ENCODE measurements at places on chromosomes 11 and 22.

- DNase-seq, result no peak
These were observed 407.1 kb upstream of the LRRC4C start for GRCh38 chr11:41866525-41866924.

DNA sequence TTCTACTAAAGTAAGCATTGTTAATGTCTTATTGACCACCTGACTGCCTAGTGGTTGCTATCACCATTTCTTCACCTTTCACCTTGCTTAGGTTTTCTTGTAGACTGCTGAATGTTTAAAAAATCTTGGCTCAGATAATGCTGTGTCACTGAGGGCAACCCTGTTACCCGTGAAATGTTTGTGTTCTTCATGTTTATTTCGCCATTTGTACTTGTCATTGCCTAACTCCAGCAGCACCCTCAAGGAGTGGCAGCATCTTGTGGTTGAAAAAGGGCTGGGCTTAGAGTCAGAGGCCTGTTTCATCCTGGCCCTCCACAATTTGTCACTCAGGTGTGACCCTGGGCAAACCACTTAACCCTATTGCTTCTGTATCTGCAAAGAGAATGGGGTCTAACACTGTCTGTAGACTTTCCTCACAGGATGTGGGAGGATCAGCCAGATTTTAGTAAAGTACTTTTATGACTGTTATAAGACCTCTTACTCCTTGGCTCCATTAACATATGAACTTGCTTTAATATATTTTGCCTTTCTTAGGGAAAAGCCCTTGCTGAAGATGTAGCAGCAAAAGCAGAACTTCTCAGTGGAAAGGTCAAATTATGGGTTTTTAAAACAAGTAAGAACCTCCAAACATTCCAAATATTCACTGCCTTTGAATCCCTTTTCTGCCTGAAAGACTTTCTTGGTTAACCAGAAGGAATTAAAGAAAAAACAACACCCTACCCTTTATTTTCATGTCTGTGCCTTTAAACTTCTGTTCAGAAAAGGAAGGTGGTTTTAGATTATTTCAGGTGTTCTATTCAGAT is 154.5 kb upstream of the C11orf87 start:
- DNase-seq, result no peak

DNA sequence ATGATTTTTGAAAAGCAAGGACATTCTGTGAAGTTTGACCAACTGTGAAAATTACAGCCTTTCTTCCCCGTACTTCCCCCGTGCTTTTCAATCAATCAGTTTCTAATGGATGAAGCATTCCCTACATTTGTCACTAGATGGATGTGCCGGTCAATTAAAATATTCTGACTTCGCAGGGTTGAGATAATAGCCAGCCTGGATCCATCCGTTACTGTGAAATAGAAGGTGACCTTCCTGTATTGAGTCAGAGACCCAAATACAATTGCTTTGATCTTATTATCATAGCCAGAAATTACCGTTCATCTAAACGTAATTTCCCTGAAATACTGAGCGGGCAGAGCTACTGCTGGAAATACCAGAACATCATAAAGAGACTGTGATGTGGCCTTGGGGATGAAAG is 21.1 kb upstream of the PARVB start:
- no peak for DNase-seq

GRCh38 chr11:8685820-8686219 is 3.2 kb downstream of the RPL27A start:
- no peak for DNase-seq

- DNase-seq, result no peak
These were observed 129.0 kb downstream of the NECTIN1 start for GRCh38 chr11:119599864-119600541.

- no peak for DNase-seq
These were observed 21.6 kb downstream of the ANO1 start for GRCh38 chr11:70099578-70100279.

GRCh38 chr11:75993126-75993525 is 178.1 kb downstream of the UVRAG start:
- DNase-seq, result no peak

- DNase-seq, result no peak
These were observed at the start of gene SAA1 for GRCh38 chr11:18265949-18266348. SAA1 (plus strand) TSS chr11:18266264; CDS start chr11:18266888, 624 bp downstream.
